GDM1 (cell line): ENCODE measurements at places on chromosomes 1 and 21.

- DNase-seq, result no peak
These were observed 90.4 kb downstream of the INTS7 start for GRCh38 chr1:211944733-211945500.

DNA sequence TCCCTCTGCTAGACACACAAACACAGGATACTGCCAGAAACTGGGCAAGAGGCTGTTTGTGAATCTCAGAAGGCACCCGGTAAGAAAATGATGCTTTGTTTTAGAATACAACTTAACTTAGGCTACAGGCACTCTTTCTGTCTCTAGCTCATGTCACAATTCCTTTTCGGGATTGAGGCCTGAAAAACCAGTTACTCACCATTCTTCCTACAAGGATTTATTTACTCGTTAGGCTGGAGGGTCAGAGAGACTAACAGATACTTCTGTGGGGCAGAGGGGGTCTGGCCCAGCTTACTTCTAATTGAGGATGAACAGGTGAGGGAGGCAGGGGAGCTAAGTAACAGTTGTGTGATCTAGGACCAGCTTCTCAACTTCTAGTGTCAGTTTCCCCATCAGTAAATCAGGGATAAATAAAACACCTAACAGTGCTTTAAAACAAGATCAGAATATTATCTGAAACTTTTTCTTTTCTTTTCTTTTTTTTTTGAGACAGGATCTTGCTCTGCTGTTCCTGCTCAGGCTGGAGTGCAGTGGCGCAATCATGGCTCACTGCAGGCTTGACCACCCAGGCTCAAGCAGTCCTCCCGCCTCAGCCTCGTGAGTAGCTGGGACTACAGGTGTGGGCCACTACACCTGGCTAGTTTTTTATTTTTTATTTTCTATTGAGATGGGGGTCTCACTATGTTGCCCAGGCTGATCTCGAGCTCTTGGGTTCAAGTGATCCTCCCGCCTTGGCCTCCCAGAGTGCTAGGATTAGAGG is 31.9 kb downstream of the NFYC start:
- no peak for DNase-seq

DNA sequence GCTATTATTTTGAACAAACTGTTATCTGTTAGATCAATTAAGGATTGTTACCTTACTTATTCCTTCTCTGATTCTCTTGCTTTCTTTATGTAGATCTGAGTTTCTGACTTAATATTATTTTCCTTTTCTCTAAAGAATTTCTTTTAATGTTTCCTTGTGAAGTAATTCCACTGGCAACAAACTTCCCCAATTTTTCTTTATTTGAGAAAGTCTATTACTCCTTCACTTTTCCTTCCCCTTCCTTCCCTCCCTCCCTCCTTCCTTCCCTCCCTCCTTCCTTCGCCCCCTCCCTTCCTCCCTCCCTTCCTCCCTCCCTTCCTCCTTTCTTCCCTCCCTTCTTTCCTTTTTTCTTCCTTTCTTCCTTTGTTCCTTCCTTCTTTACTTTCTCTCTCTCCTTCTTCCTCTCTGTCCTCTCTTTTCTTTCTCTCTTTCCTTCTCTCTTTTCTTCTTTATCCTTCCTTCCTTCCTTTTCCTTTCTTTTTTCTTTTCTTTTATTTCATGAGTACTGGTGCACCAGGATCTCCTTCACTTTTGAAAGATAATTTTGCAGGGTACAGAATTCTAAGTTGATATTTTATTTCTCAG is 177.5 kb downstream of the DNM3 start:
- no peak for DNase-seq

GRCh38 chr1:226233293-226233692 is 9.8 kb downstream of the MIXL1 start:
- no peak for DNase-seq

DNA sequence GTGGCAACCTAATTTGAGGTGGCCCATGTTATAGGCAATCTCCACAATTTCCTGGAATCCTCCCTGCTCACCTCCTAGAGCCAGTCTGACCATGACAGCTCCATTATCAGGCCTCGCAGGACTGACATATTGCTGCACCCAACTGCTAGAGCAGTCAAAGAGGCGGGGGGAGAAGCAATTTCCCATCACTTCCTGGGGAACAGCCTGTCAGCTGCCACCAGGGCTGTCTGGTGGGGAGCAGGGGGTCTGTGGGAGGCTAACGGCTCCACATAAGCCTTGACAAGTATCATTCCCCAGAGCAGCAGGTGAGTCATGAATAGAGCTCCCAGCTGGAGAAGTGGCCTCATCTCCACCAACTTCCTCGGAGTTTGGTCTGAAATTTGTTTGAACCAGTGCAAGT is 322.9 kb downstream of the MATN1 start:
- DNase-seq, result no peak

DNA sequence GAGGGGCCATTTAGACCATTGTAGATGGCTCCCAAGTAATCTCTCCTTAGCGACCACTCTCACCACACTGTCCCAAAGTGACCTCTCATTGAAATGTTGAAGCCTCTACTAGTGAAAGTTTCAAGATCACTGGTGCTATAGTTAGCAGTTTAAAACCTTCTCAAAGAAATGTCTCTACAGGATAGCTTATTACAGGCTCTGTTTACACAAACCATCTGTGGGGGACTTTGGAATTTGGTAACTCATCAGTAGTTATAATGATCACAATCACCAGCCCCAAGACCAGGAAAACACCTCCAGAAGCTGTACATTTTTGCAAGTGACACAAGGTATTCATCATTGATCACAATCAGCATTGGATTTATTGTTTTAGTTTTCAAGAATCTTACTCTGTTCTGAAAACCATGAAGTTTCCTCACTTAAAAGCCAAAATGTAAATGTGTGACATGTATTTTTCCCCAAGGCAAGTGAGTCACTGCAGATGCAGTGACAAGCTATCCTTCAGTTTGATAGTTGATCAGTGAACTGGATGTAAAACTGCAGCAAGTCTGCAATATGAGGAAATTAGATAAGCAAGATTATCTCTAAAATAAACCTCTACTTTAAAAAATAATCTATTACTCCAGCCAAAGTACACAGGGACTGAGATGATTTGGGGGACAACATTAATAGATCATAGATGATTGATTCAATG is 41.9 kb downstream of the C21orf91 start:
- DNase-seq, result no peak

- DNase-seq, result no peak
These were observed 20.6 kb upstream of the RNU1-4 start for GRCh38 chr1:16719571-16720350.

- DNase-seq, result no peak
These were observed 39.9 kb downstream of the KCNC4 start for GRCh38 chr1:110250008-110250407.

GRCh38 chr1:121586369-121587229 is 401.8 kb downstream of the SRGAP2C start:
- no peak for DNase-seq

GRCh38 chr21:20523191-20523590 is 475.0 kb upstream of the NCAM2 start:
- no peak for DNase-seq

DNA sequence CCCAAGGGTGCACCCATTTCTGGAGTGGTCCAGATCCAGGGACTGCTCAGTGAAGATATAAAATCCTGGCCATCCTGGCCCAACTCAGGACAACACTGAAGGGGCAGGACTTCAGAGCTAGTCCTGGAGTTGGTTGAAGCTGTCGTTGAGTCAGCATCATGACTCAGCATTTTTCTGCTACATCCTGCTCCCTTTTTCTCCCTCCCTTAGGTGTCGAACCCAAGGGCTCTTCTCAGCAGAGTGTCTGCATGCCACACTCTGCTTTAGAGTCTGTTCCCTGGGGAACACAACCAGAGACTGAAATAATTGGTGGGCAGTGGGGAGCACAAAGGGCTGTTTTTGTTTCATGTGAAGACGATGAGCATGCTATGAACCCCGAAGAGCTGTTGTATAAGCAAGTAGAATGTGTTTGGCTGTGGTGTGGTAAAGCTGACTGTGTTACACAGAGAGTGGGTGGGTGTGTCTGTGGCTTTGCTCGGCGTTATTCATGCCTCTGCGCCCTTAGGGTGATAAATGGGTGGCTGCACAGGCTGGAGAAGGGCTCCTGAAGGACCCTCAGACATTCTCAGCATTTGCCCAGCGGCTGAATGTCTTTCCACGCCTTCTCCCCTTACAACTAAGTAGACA is 167.2 kb downstream of the CYYR1 start:
- DNase-seq, result no peak

DNA sequence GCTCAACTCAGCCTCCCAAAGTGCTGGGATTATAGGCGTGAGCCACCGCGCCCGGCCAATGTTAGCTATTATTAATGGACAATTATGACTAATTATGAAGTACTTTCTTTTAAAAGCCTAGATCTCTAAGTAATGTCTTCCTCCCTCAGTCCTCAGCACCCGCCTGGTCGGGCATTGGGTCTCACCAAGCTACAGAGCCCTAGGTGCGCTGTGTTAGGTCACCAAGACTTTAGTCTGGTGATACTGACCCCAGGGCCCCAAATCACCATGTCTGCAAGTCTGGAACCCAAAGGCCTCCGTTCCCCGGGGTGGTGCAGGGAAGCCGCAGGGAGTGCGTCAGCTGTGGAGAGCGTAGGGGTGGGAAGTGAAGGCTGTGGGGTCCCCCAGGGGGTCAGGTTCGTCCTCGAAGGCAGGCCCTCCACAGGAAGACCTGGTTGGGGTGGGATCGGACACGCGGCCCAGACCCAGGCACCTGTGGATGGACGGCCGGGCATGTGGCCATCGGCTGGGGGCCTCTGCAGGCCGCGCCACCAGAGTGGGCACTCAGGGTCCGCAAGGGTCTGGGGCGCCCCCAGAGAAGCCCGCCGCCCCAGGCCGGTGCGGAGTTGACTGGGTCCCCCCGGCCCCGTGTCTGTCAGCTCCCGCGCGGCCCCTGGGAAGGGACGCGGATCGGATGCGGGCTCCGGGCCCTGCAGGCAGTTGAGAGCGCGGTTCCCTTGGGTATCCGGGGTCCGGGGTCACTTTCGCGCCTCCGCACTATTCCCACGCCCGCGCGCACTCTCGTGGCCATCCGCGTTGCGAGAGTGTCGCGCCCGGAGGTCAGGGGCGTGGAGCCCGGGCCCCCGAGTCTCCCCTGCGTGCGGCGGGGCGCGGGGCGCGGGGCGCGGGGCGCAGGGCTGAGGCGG is 710 bp upstream of the PDXK start:
- no peak for DNase-seq

GRCh38 chr1:22761821-22762220 is 51.2 kb downstream of the EPHB2 start:
- DNase-seq, result no peak

- DNase-seq, result no peak
These were observed 32.3 kb upstream of the TARDBP start for GRCh38 chr1:10980094-10980577.

DNA sequence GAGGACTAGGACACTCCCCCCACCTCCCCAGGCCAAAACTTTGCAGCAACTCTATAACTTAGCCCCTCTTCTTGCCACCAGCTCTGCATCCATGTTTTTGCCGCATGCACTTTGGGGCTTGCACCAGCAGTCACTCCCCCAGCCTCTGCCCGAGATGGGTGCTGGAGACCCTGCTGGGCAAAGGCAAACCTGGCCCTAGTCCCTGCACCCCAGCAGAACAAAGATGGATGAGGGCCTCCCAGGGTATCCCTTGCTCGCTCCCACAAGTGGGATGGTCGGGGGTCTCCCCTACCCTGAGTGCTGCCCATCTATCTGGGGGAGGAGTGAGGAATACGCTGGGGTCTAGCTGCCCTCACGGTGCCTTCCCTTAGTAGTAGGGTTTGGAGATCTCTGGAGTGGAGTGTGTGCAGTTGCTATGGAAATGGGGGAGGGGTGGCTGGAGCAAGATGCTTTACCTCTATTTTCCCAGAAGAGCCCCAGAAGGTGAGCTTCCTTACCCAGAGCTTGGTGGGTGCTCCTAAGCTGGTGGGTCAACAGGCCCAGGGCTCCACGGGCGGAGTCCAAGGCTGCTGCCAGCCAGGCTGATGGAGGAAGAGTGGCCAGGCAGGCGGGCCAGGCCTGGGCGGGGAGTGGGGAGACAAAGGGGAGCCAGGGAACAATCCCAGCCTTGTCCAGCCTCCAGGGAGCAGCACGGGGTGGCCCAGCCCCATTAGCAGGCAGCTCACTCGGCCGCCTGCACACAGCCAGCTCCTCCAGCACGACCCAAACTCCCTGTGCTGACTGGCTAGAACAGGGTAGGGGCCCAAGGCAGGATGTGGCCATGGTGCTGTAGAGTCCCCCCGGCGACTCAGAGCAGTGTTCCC is at the start of gene PAQR6:
PAQR6 (minus strand) TSS at position 597 of the 863 bp plus-strand sequence. CDS start 1,325 bp downstream, outside the sequence.
- no peak for DNase-seq

DNA sequence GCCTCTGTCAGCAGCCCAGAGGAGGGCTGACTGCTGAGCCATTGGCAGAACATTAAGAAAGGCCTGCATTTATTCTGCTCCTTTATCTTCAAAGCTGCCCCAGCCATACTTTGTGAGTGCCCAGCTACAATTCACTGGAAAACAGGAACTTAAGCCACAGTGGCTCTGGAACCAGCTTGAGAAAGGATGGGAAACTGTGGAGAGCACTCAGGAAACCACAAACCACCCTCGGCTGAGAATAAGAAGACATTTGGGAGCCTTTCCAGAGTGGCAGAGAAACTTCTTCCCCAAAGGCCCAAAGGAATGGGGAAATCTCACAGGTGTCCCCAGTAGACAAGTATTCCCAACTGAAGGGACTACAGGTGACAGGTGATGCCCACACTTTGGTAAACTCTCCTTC is 1.8 kb downstream of the LAMB3 start:
- peak; percentile 82 for DNase-seq

GRCh38 chr1:21818656-21819055 is 6.6 kb downstream of the LDLRAD2 start:
- DNase-seq, result peak; percentile 25

DNA sequence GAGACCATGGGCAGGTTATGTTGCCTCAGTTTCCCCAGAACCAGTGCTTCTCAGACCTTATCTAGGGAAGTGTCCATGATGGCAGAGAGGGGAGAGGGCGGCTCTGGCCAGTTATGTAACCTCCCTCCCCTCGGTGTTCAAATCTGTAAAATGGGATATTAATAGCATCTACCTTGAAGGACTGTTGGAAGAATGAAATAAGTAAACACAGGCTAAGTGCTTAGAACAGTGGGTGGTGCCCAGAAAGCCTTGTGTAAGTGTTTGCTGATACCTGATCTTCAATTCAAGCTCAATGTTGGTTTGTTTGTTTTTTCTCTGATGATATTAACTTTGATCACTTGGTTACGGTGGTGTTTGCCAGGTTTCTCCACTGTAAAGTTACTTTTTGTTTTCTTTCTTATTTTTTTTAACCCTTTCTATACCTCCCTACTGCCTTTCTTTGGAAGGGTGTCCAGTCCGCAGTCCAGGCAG is 34.9 kb downstream of the EPHA2 start:
- DNase-seq, result no peak

- no peak for DNase-seq
These were observed 19.7 kb upstream of the MX1 start for GRCh38 chr21:41406340-41406739.

- no peak for DNase-seq
These were observed 19.5 kb upstream of the ZFYVE9 start for GRCh38 chr1:52122384-52122783.

- no peak for DNase-seq
These were observed 23.1 kb upstream of the PTPRF start for GRCh38 chr1:43507296-43508295.

DNA sequence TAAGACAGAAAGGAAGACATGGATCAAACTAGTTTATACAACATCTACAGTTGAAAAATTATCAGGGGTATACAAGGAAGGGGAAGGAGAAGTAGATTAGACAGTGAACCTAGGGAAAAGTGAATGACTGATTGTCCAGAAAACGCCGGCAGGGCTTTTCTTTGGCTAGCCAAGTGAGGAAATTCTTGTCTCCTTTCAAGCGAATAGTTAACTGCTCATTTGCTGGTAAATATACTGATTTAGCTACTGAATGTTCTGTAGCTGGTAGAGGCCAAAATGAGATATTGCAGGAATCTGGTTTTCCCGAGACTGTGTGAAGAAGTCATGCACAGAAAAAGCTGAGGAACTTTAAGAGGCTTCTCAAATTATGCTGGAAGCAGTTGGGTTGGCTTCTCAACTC is 128.5 kb upstream of the ZNHIT6 start:
- no peak for DNase-seq
